Transverse colon (tissue), 4 donors: ENCODE measurements at places on chromosomes 12 and 14. TPM values are rescaled to one million over a fixed set of nuclear protein-coding genes. Genes with fewer than 3 reads are reported as not detected.
A peak's percentile ranks its signal among the peaks of the same experiment; 100 is the strongest.

PRKAG1 gene
- 21.7 TPM for total RNA-seq

LRRC10 gene
- not detected for total RNA-seq

AKAP5 gene
- 3.2 TPM for total RNA-seq

B4GALNT3 gene
- 99.1 TPM for total RNA-seq

PXMP2 gene
- total RNA-seq, result 141 TPM

- no peaks in the 10 kb centered on the region for H3K27me3 ChIP-seq
- DNase-seq, result no peak
- H3K4me3 ChIP-seq, result no peak overlapping the region
- H3K27ac ChIP-seq, result peak overlapping the region; percentile 60
- no peaks in the 10 kb centered on the region for H3K36me3 ChIP-seq
- H3K4me1 ChIP-seq, result peaks cover 26% of the 10 kb centered on the region
These were observed 36.0 kb downstream of the SPTLC2 start for GRCh38 chr14:77580477-77580876.

DNA sequence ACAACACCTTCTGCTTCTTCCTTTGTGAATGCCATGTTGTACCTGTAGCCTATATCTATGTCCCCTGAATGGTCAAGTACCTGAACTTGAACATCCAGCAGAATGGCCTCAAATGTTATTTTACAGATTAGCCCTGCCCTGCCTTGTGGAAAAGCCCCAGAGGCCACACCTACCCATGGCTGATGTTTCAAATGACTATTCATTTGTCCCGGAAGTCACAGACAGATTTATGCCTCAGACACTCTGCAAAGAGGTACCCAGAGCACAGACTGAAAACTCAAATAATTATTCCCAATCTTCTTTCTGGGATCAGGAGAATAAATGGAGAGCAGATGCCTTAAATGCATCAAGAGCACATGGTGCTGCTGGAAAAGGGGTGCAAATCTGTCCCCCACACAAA is 13.0 kb upstream of the DPF3 start:
- H3K27me3 ChIP-seq, result no peaks in the 10 kb centered on the region
- peak; percentile 15 for DNase-seq
- H3K4me3 ChIP-seq, result no peak overlapping the region
- no peaks in the 10 kb centered on the region for H3K4me1 ChIP-seq

GRCh38 chr14:51394804-51395203 is 154.8 kb downstream of the TMX1 start:
- peak overlapping the region; percentile 82 for H3K27ac ChIP-seq
- no peaks in the 10 kb centered on the region for H3K27me3 ChIP-seq
- H3K4me3 ChIP-seq, result no peak overlapping the region
- DNase-seq, result no peak

GRCh38 chr12:20212658-20213555 is 155.4 kb upstream of the PDE3A start:
- H3K36me3 ChIP-seq, result no peaks in the 10 kb centered on the region
- no peaks in the 10 kb centered on the region for H3K27me3 ChIP-seq
- peak; percentile 65 for DNase-seq
- no peak overlapping the region for H3K4me3 ChIP-seq
- peak overlapping the region; percentile 74 for H3K27ac ChIP-seq

GRCh38 chr12:101743242-101743641 is 4.0 kb upstream of the SYCP3 start:
- no peaks in the 10 kb centered on the region for H3K36me3 ChIP-seq
- H3K4me3 ChIP-seq, result no peak overlapping the region
- DNase-seq, result no peak
- no peak overlapping the region for H3K27ac ChIP-seq

GRCh38 chr14:30507209-30507608 is 51.7 kb upstream of the G2E3 start:
- no peak for DNase-seq
- H3K36me3 ChIP-seq, result no peaks in the 10 kb centered on the region
- no peaks in the 10 kb centered on the region for H3K4me1 ChIP-seq
- peaks cover 6% of the 10 kb centered on the region for H3K27me3 ChIP-seq

- H3K27ac ChIP-seq, result no peak overlapping the region
- no peaks in the 10 kb centered on the region for H3K4me1 ChIP-seq
- no peak overlapping the region for H3K4me3 ChIP-seq
- H3K36me3 ChIP-seq, result no peaks in the 10 kb centered on the region
- no peaks in the 10 kb centered on the region for H3K27me3 ChIP-seq
These were observed 337.5 kb downstream of the CCDC91 start for GRCh38 chr12:28527631-28528249.

- no peak for DNase-seq
- no peak overlapping the region for H3K4me3 ChIP-seq
- no peaks in the 10 kb centered on the region for H3K4me1 ChIP-seq
- no peaks in the 10 kb centered on the region for H3K36me3 ChIP-seq
- no peak overlapping the region for H3K27ac ChIP-seq
- no peaks in the 10 kb centered on the region for H3K27me3 ChIP-seq
These were observed 123.9 kb downstream of the SUDS3 start for GRCh38 chr12:118500299-118500698.
